ENCODE measurements at places on chromosomes 4 and X.
A peak's percentile ranks its signal among the peaks of the same experiment; 100 is the strongest.

- DNase-seq, result no peak
These were observed 19.1 kb downstream of the FGF2 start for GRCh38 chr4:122845760-122846159.

GRCh38 chr4:184907216-184907615 lies 81.4 kb upstream of the ACSL1 start:
- no peak for DNase-seq

GRCh38 chr4:3297066-3297859 lies 4.4 kb downstream of the RGS12 start:
- DNase-seq, result no peak

DNA sequence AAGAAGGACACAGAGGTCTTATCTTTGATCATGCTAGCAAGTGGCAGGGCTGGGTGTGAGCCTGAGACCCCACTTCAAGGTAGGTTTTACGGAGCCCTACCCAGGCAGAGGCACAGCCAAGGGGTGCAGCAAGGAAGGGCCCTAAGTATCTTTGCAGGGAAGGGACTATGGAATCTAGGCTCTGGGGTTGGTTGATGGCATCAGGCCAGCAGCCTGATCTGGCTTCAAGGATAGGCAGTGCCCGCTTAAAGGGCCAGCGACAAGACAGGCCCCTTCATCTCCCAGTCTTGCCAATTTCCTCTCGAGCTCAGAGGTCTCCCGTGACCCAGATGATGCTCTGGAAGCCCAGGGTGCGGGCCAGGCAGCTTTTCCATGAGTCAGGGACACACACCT lies 5.8 kb downstream of the ABLIM2 start:
- DNase-seq, result no peak

GRCh38 chr4:94877973-94878372 lies 120.2 kb downstream of the BMPR1B start:
- DNase-seq, result no peak

- no peak for DNase-seq
These were observed 249.5 kb downstream of the PTTG2 start for GRCh38 chr4:38209654-38210053.

DNA sequence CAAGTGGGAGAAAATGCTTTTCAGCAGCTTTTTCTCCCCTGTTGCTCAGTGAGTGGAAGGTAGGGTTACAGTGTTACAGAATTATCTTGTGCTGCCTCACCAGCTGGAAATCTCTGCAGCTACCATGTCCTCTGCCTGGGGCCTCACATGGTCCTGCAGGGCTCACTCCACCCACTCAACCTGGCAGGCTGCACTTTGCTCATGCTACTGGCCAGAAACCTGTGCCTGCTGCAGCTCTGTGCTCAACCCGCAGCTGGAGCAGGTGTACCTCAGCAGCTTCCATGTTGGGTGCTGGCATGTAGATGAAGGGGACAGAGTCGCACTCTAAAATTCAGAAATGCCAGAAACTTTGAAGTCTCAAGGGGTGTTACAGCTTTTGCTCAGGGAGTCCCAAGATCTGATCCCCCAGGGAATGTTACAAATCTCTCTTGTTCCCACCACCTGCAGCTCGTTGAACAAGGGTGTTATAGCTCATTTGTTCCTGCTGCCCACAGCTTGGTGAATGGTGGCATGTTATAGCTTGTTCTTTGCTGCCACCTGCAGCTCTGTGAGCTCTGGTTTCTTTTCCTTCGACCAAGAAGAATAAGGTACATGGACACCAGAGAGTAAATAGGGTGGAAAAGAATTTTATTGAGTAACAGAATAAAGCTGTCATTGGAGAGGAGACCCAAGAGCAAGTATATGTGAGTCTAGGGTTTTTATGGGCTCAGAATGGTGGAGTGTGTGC lies 845.8 kb downstream of the TECRL start:
- DNase-seq, result peak; percentile 6

DNA sequence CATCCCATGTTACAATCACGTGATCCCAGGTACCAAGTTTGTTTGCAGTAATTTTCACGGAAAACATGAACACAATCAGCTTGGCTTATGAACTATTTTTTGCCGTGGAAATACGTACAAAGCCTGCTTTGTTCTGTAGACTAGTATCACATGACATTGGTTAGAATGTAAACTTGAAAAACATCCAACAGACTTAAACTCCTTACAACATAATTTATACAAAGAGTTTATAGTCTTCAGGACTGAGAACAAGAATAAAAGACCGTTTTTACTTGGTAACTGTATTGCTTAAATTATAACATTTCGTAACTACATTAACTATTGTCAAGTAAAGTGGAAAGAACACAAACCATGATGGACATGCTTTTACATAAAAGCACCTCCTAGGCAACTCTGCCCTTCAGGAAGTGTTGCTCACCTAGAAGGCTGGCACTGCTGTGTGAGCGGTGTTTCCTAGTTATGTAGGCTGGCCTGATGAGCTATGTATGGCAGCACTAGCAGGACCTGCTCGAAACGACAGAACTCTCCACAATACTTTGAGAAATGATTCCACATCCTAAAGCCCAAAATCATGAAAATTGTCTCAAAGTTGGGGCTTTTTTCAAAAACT lies 41.8 kb upstream of the WDR1 start:
- DNase-seq, result no peak

- no peak for DNase-seq
These were observed 89.3 kb upstream of the UGT8 start for GRCh38 chr4:114509340-114509739.

- DNase-seq, result no peak
These were observed 130.2 kb downstream of the AMELX start for GRCh38 chrX:11423362-11423818.

DNA sequence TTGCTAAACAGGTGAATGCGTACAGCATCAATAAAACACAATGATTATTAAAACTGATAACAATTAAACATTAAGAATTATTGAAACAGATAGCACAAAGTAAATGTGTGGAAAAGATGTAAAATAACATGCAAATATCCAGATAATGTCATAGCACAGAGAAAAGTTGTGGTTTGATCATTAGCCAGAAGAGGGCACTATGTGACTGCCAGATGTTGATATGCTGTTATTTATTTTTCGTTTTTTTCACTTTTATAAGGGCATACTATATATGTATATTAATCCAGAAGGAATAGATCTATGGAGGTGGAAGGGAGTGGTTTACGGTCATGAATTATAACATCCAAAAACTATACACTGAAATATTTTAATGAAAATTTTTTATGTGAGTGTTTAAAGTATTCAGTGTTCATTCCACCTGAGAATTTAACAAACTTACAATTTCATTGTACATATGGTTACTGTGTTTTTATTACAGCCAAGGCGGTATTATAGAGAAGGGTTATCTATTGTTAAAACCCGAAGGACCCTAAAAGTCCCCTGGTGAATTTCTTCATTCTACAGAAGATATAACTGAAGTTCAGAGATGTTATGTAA lies 211.9 kb upstream of the UGT8 start:
- DNase-seq, result no peak

- DNase-seq, result no peak
These were observed 34.2 kb upstream of the C1GALT1C1 start for GRCh38 chrX:120664081-120664480.

DNA sequence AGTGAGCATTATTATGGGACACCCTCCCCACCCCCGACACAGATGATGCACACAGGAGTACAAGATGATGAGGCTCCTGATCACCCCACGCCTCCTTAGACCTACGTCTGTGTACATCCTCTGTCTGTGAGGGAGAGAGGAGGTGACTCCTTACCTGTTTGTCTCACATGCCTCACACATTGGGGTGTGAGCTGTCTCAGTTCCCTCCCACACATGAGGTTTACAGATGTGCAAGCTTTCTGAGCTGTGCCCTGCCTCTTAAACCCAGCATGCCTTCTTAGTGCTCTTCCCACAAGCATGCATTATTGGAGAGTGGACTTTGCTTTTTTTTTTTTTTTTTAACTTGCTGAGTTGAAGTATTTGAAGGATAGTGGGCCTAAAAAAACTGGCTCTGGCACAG lies 76.7 kb downstream of the CLCN5 start:
- DNase-seq, result no peak

- no peak for DNase-seq
These were observed 2595.3 kb downstream of the ARAP2 start for GRCh38 chr4:33649015-33649414.

- no peak for DNase-seq
These were observed 102.2 kb upstream of the NKX1-1 start for GRCh38 chr4:1508161-1509160.

DNA sequence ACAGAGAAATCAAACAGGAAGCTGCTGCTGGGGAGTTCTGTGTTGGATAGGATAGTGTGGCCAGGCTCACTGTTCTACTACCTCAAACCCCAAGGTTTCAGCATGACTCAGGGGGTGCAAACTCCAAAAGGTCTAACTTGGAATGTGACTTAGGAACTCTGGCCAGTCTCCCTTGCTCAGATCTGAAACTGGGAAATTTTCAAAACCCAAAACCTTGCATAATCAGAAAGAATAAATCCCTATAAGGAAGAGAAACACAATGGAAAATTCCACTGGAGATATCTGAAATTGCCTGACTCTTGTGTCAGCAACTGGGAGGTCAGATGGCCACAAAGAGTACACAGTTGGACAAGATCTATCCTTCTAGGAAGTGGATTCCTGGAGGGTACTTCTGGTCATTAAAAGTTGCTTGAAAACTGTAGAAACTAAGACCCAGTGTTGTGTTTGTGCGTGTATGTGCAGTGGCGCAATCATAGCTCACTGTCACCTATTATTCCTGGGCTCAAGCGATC lies 58.0 kb downstream of the PPEF2 start:
- no peak for DNase-seq

GRCh38 chr4:185219551-185220344 lies 10.3 kb downstream of the SNX25 start:
- no peak for DNase-seq

DNA sequence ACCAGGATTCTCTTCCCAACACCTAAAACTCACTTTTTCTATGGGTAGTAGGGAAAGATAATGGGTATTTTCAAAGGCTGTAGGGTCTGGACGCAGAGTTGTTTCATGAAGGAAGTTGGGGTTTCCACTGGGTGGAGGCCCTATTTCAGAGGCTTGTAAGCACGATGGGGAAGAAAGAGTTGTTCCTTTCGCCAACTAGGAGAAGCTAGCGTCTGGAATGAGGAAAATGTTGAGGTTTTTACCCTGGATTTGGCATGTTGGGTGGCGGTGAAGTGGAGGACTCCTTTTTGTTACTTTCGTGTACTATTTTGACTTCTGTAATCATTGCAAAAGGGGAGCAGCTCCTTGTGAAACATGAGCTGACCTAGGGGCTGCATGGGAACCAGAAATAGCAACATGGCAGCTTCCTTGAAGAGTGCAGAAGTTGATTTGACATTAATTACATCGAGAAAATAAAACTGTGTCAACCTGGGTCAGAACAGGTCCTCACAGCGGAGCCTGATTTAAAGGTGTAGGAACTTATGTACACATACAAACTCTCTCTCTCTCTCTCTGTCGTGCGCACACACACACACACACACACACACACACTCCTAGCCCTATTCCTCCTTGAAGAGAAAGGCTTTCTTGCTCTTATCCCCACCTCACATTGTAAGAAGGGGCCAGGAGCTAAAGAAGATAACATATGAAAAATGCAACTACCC lies 19.1 kb downstream of the VSIG4 start:
- DNase-seq, result no peak

DNA sequence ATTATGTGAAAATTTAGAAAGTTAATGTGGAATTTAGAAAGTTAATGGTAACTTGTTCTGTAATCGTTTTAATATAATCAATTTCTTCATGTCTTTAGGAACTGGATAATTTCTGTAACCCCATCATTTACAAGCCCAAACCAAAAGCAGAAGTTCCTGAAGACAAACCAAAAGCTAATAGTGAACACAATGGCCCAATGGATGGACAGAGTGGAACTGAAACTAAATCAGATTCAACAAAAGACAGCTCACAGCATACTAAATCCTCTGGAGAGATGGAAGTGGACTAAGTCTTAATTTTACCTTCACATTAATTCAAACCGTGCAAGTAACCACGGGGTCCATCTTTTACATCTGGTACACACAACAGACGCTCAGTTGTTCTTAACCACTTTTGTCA lies 48.1 kb upstream of the PLK4 start:
- no peak for DNase-seq

- DNase-seq, result no peak
These were observed 133.7 kb downstream of the PAPSS1 start for GRCh38 chr4:107586371-107586770.

DNA sequence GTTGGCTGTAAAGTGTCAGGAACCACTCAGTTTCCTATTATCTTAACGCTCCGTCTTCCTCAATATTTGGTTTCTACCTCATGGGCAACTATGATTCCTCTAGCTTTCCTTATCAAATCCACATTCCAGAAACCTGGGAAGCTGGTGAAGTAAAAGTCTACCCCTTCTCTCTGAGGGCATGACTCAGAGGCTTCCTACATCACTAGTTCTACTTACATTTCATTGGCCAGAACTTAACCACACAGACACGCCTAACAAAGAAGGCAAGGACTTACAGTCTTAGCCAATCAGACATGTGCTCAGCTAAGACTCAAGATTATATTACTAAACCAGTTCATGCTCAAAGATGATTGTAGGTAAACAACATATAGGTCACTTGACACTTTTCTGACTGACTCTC lies 30.4 kb downstream of the COX7B2 start:
- DNase-seq, result no peak

DNA sequence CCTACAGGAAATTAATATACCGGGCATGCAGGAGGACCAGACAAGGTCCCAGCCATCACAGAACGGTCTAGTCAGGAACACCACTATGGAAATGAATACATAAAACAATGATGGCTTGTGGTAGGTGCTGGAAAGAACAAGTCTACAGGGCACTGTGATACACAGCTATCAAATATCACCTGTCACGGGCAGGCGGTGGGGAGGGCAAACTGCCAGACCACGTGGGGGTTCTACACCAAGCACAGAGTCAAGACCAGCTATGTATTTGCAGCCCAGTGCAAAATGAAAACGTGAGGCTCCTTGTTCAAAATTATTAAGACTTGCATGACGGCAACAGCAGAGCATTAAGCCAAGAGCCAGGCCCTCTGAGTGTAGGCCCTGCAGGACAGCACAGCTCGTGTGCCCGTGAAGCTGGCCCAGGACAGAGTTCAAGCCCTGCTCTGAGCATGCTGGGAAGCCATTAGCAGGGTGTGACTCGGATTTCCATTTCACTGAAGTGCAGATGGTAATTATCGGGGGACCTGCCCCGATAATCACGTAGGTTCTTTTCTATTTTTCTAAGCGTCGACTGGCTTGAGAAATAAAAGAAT lies 83.6 kb downstream of the JAKMIP1 start:
- DNase-seq, result peak; percentile 4

GRCh38 chrX:65997978-65998717 lies 41.7 kb downstream of the VSIG4 start:
- no peak for DNase-seq

DNA sequence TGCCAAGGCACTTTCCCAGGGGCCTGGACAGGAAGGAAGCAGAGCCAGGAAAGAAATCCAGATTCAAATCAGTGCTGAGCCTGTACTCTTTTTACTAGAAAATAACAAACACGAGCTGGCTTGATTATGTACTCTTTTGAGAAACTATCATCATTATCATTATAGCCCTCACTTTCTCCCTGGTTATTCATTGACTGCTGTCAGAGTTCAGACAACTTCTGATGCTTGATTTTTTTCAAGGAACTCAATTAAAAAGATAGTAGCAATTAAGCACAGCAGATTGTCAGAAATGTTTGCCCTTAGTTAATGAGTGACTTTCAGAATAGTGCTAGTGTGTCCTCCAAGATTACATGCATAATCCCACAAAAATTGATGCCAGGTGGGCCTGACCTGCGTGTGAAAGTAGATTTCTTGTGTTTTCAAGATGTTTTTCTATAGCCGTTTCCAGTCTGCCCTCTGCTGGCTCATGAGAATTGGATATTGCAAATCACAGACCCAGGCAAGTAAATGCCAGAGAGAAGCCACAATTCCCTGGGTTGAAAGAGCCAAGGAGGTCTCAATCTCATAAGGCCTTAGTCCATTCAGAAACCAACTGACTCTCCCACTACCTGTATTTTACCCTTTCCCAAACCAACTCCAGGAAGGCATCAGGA lies 14.3 kb upstream of the PNPLA4 start:
- DNase-seq, result no peak
